Activated CD4-positive, alpha-beta T cell treated with anti-CD3 and anti-CD28 coated beads, Interleukin-2, amount 10 ng/mL, durations not matched to agents 24 days and 14 days (primary cell): ENCODE measurements at places on chromosomes 6 and 20.

DNA sequence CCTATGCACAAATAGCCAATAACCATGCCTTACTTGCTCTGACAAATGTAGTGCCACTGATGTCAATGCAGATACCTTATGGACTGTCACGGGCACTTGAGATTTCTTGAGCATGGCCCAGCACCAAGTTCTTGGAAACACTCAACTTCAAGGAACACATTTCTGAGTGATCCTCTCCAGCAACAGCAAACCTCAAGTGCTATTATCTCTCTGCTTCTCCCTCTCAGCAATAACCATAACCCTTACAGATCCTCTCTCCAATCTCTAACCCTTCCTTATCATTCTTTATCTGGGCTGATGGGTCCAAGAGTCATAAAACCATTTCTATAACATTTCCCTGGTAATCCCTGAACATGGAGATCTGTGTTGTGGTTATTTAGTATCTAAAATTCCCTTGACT, 266.9 kb upstream of the STXBP5 start:
- no peak for DNase-seq

DNA sequence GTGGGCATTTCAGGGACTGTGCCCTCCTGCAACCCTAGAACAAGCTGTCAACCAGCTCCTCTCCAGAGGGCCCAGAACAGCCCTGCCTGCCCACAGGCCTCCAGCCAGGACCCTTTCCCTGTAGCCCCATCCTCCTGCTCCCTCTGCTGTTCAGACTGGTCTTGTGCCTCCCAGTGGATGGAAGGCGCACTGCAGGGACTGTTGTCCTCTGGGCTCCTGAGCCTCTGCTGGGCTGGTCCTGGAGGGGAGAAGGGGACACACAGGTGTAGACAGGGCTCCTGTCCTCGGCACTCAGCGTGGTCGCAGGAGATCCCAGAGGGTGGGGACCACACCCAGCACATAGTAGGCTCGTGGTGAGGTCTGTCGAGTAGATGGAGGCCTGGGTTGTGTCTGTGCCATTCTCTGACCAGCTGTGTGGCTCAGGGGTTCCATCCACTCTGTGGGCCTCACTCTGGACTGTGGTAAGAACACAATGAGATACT, 11.5 kb downstream of the ITPR3 start:
- DNase-seq: peak; percentile 87

DNA sequence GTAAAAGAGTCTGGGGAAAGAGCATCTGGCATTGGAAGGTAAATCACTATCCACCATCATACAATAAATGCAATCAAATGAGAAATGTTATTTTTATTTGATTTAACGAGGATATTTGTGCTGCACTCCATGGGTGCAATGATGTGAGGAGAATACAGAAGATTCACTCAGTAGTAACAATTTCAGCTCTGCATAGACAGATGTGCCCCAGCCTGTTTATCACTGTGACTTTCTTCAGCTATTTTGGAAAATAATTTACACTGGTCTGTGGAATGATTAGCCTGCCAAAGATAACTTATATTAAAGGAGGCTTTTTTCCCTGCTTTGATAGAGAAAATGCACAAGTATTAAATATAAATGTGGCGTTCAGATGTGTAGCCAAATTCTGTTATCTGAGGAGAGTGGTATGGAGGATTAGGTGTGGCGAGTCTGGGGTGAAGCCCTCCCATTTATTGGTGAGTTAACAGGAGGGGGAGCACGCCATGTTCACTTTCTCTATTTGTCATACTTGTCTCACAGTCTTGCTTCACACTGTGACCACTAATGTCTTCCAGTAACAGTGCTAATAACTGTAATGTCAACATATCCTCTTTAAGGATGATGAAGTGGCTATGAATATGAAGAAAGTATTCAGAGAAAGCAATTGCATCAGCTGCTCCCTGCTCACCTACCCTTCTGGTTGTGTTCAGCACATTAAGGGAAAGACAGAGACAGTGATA, 645.6 kb downstream of the MMUT start:
- DNase-seq: no peak

DNA sequence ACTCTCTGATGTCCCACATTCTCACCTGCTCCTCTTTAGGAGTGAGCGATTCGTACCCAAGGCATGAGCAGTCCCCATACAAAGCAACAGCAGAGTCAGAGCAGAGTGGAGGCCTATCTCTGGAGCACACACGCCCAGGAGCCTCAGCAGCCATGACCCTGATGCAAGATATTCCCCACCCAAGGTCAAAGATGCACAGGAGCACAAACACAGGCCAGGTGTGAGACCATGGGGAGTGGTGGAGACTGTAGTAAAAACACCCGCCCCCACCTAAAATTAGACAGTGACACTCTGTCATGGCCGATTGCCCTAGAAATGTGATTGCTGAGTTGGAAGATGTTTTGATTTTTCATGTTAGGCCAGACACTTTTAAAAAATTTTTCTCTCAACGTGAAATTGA, 21.4 kb downstream of the RRBP1 start:
- no peak for DNase-seq

DNA sequence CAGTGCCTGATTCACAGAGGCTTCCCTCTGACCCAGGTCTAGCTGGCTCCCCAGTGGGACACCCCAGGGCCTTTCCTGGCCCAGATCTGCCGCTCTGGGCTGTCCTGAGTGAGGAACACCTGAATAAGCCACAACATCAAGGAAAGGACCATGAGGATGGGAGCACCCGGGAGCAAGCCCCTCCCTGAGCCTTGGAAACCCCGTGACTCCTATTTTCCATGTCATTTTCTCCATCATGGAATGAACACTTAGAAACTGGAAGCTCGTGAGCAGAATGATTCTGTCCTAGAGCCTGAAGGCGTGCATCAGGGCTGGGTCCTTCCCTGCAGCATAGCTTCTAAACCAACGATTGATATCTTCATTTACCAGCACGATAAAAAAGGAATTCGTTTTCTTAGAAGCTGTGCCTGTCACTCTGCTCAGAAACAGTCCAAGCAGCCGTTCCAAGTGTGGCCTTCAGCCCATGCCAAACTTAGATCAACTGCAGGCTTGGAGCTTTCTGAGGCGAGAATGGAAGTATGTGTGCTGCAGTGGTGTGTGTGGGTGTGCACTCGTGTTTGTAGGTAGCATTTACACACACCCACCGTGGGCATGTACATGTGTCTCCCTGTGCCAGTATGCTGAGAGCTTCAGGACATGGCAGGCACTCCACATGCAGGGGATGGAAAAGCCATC, 83.2 kb upstream of the FOXC1 start:
- DNase-seq: peak; percentile 62

DNA sequence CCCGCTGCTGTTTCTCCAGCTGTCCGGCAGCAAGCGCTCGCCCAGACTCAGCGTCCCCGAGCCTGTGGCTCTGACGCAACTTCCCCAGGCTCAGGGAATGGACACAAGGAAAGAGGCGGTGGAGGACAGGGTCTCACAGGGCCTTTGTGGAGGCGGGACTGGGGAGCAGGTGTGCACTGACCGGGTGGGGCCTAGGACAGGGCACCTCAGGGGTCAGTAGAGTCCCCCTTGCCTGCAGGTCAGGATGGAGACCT, 20.0 kb downstream of the LAMA5 start:
- DNase-seq: no peak

- DNase-seq: no peak
Measured at GRCh38 chr6:86500035-86500434, 437.3 kb upstream of the HTR1E start.

- DNase-seq: no peak
Measured at GRCh38 chr6:133889557-133890403, 867 bp downstream of the TCF21 start.

DNA sequence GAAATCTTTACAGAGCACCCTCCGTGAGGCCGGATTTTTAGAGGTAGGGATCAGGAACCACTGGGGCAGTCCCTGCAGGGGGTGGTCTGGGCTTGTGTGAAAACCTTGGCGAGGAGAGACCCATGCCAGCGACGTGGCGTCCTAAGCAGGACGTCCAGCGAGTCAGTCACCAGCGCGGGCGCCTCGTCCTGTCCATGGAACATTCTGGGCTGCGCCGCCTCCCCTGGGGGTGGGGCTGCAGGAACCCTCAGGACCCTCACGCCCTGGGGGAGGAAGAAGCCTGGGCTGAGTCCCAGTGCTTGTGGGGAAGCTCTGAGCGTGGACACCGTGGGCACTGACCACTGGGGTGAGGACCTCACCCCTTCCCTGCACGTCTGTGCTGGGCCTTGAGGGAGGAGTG, 25.7 kb upstream of the DACT2 start:
- no peak for DNase-seq
